ENCODE measurements at places on chromosomes 5 and 9.

DNA sequence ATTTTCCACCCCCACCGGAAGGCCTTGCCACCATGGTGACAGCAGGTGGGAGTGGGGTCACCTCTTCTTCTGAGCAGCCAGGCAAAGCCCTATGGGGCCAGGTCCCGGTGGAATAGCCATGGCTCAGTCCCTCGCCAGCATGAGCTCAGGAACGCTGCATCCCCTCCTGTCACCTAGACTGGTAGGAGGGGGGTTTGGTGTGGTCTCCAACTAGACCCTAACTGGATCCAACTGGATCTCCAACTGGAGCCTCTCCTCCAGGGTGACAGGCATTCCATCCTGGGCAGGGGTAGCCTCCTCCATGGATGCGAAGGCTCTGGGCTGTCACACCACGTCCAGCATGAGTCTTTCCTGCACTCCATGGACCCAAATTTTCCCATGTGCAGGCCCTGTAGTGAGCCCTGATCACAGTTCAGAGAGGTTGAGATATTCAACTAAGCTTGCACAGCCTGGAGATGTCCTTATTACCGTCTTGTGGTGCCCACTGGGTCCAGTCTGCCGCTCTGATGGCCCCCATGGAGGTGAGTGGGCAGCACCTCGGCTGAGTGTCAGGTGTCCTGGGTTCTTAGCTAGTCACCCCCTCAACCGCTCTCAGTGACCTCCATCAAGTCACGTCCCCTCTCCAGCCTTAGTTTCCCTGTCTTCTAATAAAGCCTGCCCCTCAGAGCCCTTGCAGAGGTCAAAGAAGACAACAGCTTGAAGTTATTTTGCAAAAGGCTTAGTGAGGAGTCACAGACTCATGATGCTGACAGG is 18.6 kb upstream of the FIBCD1 start:
- DNase-seq = no peak

DNA sequence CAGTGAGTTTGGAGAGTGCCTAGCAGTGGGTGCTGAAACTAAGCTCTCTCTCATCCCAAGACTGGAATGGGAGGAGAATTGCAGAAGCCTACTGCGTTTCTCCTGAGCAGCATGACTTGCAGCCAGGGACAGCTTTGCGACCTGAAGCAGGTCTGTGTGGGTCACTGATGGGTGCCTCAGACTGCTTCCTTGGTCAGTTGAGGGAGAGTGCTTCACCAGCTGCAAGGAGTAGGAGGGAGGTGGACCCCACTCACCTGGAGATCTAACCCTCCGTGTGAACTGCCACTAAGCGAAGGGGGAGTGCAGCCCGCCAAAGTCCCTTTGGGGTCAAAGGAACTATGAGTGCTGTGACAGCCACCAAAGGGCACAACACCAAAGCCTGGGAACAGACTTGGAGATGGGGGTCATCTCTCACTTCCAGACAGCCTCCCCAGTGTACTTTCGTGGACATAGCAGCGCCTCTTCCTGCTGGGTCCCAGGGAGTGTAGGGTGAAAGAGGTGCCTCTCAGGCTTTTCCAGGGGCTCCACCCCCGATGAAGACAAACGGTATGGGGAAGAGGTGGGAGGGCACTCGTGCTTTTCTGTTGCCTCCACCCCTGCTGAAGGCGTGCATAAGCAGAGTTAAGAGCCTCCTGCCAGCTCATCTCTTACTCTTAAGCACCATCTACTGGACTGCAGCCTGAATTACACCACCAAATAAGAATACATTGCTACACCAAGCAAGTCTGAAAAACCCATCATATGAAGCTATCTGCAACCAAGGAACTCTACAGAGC is 34.3 kb upstream of the MACIR start:
- DNase-seq = peak; percentile 21

- no peak for DNase-seq
Measured at GRCh38 chr5:13993926-13994325, 49.4 kb upstream of the DNAH5 start.

DNA sequence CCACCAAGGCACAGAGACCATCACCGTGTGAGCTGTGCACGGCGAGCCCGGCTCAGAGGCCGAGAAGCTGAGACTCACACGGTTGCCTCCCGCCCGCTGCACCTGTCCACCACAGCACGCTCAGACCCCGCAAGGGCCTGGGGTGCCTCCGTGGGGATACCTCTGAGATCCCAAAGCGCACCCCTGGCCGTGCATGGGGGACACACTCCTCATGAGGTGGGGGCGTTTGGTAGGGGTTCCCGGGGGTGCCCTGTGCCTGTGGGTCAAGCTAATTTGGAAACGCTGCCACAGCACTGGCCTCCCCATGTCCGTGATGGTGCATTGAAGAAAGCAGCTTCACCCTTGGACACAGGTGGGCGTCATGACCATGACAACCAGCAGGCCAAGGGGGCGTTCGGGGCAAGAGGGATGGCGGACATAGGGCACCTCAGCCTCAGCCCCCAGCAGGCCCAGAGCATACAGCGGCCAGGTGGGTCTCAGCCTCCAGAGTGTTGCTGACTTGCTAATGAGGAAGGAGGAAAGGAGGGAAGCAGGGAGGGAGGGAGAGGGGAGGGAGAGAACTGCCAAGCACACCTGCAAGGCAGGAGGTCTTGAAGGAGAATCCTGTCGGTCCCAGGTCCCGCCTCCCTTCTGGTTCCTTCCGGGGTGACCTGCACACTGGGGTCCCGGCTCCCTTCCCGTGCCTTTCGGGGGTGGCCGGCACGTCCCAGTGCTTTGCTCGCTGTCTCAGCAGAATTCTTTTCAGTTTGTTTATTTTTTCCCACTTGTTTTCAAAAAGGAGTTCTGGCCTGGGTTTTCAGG is 34.7 kb downstream of the GLT6D1 start:
- DNase-seq = no peak

DNA sequence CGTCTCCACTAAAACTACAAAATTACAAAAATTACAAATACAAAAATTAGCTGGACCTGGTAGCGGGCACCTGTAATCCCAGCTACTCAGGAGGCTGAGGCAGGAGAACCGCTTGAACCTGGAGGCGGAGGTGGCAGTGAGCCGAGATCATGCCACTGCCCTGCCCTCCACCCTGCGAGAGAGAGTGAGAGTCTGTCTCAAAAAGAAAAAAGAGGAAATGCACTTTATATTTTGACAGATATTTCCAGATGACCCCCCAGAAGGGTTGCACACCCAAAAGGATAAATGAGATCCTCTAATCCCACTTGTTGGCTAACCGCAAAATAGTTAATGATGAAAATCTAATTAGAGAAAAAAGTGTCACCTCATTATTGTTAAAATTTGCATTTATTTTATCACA is 2.2 kb downstream of the HSDL2 start:
- DNase-seq = no peak

GRCh38 chr9:95726756-95727155 is 148.7 kb upstream of the ERCC6L2 start:
- no peak for DNase-seq

GRCh38 chr9:2161661-2162060 is 146.5 kb downstream of the SMARCA2 start:
- DNase-seq = no peak

GRCh38 chr9:111900151-111900857 is 3.7 kb downstream of the UGCG start:
- no peak for DNase-seq

Measured in T-cell (primary cell).